ENCODE measurements at places on chromosomes 2 and 18.

GRCh38 chr2:209189893-209190292 lies 234.0 kb upstream of the MAP2 start:
- DNase-seq: no peak

GRCh38 chr2:85853499-85854165 lies 35.2 kb downstream of the ST3GAL5 start:
- no peak for DNase-seq

- DNase-seq: no peak
Measured at GRCh38 chr2:190809139-190809764, 71.4 kb upstream of the GLS start.

- DNase-seq: no peak
Measured at GRCh38 chr2:69208023-69208595, 178.9 kb downstream of the GFPT1 start.

DNA sequence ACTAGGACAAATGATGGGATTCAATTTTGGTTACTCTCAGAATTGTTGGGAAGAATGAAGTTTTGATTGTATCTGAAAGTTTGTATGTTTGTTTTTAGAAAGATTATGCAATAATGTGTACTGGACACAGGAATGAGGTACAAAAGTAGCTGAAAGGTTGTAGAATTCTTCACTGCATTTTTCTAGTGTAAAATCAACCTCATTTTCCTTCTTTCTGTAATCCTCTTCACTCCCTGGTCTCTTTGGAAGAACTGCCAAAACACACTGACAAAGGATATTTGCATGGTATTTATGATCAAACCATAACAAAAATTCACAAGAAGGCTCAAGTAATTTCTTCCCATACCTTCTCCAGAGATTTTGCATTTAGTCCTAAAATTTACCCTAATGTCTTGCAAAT lies 110.7 kb downstream of the ZEB2 start:
- no peak for DNase-seq

DNA sequence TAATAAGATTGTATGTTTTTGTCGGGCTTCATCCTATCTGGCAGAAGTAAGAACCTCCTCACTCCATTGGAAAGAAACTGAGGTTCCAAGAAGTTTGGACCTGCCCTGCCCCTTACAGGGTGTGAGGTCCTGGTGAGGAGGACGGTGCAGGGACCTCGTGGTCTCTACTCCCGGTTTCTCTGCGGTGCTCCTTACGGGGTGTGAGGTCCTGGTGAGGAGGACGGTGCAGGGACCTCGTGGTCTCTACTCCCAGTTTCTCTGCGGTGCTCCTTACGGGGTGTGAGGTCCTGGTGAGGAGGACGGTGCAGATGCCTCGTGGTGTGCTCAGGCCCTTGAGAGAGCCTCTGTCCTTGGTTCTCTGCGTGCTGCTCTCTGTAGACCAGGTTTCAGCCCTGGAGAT lies 5.2 kb downstream of the CTDP1 start:
- DNase-seq: no peak

GRCh38 chr2:150812664-150813367 lies 325.3 kb upstream of the RND3 start:
- DNase-seq: no peak

GRCh38 chr2:207046724-207047123 lies 107.4 kb downstream of the CPO start:
- DNase-seq: no peak

DNA sequence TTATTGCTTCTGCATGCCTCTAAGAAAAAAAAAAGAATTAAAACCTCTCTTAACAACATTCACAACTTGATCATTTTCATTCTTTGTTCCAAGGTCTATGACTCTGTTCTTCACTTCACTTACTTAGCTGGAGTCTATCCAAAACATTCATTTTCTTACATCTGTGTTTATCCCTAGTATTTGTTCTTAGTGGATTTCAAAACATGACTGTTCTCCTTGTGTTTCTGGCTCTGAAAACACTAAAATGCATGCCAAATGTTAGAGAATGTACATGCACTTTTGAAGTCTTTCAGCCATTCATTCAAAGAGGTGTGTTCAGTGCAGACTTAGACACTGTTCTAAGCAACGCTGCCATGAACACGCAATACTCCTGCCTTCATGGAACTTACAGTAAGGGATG lies 138.8 kb downstream of the CNTNAP5 start:
- no peak for DNase-seq

DNA sequence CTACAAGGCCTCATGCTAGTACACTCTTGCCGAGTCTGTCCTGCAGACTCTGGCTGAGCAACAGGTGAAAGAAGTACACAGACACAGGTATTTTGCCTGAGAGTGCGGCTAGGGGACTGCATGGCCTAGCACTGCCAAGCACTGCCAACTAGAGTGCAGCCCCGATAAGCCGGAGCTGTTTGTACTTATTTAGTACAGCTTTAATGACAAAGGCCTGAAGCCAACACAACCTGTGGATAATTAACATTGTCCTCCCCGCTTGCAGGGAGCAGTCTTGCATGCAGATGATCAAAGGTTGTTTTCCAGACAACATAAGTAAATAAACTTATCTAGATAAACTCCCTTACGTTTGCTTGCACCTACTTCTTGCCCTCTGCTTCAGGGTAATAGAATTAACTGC lies 63.7 kb upstream of the MMADHC start:
- DNase-seq: no peak
